NCI-H2081 (cell line): ENCODE measurements at places on chromosomes 13 and 19.
A peak's percentile ranks its signal among the peaks of the same experiment; 100 is the strongest.

- no peak for DNase-seq
Observed at GRCh38 chr19:39845584-39845932, 621 bp downstream of the FBL start.

DNA sequence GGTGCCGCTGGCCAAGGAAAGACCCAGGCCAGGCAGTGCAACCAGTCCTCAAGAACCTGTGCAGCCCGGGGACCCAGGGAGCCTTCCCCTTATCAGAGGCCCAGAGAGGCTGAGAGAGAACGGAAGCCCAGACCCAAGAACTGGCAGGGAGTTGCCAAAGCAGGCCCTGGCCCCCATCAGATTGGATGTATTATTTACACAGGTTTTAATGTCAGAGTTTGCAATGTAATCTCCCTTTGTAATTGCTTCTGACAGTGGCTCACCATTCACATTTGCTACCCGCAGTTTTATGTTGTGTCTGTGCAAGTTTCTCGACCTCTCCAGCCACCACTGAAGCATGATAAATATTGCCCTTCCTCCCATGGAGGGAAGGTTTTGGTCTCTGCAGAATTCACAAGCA is 660.9 kb downstream of the LIG4 start:
- DNase-seq = peak; percentile 63

GRCh38 chr13:21309542-21310172 is 133.2 kb downstream of the MRPL57 start:
- DNase-seq = no peak

DNA sequence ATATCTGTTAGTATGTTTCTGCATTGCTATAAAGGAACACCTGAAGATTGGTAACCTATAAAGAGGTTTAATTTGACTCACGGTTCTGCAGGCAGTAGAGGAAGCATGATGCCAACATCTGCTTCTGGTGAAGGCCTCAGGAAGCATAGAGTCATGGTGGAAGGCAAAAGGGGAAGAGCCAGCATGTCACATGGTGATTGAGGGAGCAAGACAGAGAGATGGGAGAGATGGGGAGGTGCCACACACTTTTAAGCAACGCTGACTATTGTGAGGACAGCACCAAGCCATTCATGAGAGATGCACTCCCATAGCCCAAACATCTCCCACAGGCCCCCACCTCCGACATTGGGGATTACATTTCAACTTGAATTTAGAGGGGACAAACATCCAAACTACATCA is 32.8 kb downstream of the COG6 start:
- no peak for DNase-seq

DNA sequence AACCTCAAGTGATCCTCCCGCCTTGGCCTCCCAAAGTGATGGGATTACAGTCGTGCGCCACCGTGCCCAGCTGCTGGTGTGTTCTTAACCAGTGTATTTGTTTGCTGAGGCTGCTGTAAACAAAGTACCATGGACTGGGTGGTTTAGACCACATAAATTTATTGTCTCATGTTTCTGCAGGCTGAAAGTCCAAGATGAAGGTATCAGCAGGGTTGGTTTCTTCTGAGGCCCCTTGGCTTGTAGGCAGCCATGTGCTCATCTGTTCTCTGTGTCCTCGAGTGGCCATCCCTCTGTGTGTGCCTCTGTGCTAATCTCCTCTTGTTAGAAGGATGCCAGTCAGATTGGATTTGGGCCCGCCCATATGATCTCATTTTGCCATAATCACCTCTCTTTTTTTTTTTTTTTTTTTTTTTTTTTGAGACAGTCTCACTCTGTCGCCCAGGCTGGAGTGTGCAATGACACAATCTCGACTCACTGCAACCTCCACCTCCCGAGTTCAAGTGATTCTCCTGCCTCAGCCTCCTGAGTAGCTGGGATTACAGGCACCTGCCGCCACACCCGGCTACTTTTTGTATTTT is 31.8 kb downstream of the PEX11G start:
- no peak for DNase-seq

GRCh38 chr13:50845211-50845610 is 1.7 kb upstream of the DLEU7 start:
- DNase-seq = no peak

DNA sequence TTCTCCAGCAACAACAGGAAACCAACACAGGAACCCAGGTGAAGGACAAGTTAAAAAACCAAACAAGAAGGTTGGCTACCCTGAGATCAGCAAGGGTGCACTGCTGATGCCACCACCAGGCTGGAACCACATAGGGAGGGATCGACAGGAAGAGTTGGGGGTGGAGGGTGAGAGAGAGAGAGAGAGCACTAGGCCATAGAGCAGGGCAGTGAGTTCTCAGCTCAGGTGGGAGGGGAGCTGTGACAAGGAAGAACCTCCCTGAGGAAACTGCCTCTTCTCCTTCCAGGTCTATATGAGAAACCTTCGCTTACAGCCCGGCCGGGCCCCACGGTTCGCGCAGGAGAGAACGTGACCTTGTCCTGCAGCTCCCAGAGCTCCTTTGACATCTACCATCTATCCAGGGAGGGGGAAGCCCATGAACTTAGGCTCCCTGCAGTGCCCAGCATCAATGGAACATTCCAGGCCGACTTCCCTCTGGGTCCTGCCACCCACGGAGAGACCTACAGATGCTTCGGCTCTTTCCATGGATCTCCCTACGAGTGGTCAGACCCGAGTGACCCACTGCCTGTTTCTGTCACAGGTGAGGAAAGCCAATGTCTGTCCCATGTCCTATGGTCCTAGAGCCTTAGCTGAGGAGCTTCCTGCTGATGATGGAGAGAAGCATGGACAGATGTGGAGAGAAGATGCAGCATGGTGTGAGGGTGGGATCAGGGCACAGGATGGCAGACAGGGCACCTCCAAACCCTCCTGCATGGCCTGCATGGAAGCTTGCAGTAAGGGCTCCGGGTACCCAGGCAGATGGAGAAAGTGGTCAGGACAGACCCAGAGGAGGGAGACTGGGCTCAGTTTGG is 2.5 kb downstream of the KIR2DL4 start:
- no peak for DNase-seq

DNA sequence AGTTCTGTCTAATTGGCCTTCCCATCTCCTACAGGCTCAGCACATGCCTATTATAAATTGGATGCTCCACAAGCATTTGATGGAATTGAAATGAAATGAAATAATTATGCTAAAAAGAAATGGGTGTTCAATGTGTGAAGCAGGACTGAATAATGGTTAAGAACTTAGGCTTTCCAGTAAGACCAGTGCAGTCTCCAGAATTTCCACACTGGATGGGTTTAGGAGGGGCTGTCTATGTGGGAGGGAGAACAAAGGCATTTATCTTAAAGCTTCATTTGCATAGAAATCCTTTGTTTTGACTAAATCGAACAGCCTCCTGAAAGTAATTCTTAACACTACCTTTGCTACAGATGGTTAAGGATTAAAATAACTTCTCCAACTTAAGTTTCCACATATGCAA is 47.9 kb upstream of the KL start:
- no peak for DNase-seq

GRCh38 chr19:5498830-5499550 is 43.8 kb downstream of the ZNRF4 start:
- DNase-seq = no peak

GRCh38 chr19:34336781-34337271 is 28.2 kb upstream of the GPI start:
- peak; percentile 36 for DNase-seq

DNA sequence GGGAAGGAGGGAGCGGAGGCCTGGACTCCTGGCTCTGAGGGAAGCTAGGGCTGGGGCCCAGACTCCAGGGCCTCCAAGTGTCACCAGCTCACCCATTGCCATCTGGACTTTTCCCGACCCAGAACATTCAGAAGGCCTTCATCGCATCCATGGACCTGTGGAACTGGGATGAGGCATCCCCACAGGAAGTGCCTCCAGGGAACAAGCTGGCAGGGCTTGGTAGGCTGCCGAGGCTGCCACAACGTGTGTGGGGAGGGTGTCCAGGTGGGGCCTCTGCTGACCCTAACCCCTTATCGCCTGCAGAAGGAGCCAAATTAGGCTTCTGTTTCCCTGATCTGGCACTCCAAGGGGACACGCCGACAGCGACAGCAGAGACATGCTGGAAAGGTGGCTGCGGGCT is 767 bp downstream of the ETV2 start:
- no peak for DNase-seq

GRCh38 chr13:79398915-79399314 is 7.1 kb downstream of the RBM26 start:
- DNase-seq = no peak

GRCh38 chr19:4061178-4061682 is 5.5 kb downstream of the ZBTB7A start:
- DNase-seq = no peak

DNA sequence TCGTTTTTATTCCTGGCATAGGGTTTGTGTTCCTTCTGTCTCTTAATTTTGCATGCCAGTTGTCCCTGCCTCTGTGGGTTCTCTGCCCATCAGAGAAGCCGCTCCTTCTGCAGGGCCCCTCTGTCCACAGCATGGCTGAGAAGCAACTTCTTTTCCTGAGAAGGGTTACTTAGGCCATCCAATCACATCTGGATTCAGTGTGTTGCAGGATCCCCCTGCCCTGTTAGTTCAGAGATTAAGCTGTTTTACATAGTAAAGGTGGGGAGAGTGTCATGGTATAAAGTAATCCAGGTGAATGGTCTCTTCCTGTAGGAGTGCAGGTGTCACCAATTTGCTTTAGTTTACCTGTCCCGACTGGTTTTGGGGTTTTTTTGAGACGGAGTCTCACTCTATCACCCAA is 22.9 kb upstream of the GARRE1 start:
- no peak for DNase-seq

- no peak for DNase-seq
Observed at GRCh38 chr19:57348136-57348535, 2.9 kb upstream of the ZNF304 start.

DNA sequence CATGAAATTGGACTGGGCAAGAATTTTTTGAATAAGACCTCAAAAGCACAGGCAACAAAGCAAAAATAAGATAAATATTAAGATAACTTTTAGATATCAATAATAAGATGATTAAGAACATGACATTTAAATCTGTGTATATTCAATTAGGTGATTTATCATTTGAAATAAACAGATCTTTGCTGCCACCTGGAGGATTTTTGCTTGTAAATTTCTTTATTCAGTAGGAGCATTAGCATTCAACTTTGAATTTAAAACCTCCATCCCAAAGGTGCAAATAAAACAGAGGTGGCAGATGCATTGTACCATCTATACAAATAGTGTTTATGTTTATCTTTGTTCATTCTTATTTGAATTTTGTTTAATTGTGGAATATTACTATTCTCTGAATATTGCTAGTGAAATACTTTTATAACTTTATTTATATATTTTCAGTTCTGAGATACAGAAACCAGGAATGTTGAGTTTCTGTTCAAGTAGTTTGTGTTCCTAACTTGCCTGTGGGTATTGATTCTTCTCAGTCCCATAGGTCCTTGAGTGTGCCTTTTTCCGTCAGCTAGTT is 20.9 kb downstream of the COG6 start:
- peak; percentile 59 for DNase-seq

DNA sequence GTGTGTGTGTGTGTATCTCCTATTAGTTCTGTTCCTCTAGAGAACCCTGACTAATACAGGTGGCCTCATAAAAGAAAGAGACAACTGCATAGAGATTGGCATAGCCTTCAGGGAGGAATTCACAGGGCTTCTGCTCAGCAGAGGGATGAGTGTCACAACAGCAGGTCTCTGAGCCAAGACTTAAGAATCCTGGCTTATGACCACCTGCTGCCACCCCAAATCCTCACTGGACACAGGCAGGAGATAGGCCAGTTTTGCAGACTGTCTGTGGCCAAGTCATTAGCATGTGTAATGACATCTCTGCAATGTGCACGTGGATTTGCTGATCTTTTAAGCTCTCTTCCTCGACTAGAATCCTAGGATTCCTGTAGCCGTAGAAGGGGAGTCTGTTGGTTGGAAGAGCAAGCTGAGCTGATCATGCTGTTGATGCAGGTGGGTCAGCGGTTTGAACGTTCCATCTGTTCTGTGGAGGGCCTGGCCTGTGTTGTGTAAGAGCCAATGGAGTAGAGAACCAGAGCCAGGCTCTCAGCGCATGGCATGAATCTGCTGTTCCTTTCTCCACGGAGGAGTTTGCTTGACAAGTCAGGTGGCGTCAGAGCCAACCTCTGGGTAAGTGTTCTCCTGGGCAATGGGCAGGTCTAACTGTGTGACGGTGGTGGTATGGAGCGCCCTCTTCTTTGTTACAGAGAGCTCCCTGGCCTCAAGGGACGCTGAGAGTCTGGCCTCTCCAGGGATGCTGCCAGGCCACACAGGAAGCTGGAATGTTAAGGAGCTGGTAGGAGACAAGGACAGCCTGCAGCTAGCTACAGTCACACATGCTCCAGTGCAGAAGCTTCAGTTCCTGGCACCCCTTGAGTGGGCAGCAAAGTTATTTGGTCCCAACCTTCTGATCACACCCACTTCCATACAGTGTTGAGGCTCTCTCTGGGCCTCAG is 503.1 kb downstream of the FOXO1 start:
- no peak for DNase-seq

- no peak for DNase-seq
Observed at GRCh38 chr13:70844391-70845108, 736.3 kb upstream of the KLHL1 start.

DNA sequence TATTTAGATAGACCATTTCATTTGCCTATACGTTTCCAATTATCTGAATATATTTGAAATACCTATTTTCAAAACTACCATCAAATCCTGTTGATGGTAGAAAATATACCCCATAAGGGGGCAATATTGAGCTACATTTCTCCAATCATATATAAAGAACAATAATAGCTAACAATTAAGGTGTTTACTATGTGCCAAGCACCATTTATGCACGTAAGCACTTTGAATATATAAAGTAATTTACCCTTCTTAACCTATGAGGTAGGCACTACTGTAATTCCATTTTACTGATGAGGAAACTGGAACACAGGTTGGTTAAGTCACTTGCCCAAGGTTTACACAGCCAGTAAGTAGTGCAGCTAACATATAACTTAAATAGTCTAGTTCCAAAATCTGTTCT is 79.2 kb downstream of the UBL3 start:
- DNase-seq = peak; percentile 41

- no peak for DNase-seq
Observed at GRCh38 chr13:59394496-59394895, 769.2 kb downstream of the DIAPH3 start.

- DNase-seq = peak; percentile 76
Observed at GRCh38 chr19:39542206-39542605, 2.2 kb upstream of the EID2 start.

- peak; percentile 48 for DNase-seq
Observed at GRCh38 chr13:33764716-33765115, 53.2 kb upstream of the RFC3 start.

- no peak for DNase-seq
Observed at GRCh38 chr19:13195678-13196077, 45.5 kb downstream of the IER2 start.
